ENCODE measurements at places on chromosomes 6 and 20.
A peak's percentile ranks its signal among the peaks of the same experiment; 100 is the strongest.

DNA sequence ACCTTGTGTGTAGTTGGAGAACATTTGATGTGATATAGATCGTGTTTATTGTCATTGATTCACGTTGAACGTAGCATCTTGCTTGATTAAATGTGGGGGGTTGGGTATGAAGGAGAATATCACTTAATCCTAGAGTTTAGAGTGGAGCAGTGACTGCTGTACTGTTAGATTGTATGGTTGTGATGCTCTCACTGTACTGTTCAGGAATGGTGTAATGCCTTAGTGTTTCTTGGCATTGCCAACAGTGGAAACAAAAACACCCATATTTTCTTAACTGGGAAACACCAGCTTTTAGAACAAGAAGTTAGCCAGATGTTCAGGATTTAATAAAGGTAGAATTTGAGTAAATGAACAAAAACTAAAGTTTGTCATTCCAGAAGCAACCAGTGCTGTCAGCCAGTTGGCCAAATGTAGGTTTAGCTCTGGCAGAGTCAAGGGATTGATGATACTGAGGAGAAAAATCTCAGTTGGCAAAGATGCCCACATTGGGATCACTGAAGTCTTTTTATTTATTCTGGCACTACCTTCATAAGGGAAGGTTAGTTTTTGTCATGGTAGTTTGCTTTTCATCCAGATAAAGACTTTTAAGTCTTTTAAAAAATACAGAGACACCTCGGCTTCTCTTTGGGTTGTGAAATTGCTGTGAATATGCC lies 129.9 kb downstream of the JARID2 start:
- DNase-seq, result no peak

GRCh38 chr6:87541744-87542143 lies 48.0 kb downstream of the RARS2 start:
- DNase-seq, result no peak

GRCh38 chr20:8082989-8083388 lies 49.1 kb upstream of the PLCB1 start:
- DNase-seq, result no peak

DNA sequence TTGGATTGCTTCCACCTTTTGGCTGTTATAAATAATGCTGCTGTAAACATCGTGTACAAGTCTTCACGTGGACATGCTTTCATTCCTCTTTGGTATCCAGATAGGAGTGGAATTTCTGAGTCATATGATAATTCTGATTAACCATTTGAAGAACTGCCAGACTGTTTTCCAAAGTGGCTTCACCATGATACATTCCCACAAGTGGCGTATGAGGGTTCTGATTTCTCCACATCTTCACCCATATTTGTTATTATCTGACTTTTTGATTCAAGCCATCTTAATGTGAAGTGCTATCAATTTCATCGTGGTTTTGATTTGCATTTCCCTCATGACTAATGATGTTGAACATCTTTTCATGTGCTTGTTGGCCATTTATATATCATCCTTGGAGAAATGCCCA lies 2.9 kb upstream of the SNRPB start:
- DNase-seq, result peak; percentile 26

GRCh38 chr20:13515291-13515690 lies 123.4 kb downstream of the TASP1 start:
- no peak for DNase-seq

DNA sequence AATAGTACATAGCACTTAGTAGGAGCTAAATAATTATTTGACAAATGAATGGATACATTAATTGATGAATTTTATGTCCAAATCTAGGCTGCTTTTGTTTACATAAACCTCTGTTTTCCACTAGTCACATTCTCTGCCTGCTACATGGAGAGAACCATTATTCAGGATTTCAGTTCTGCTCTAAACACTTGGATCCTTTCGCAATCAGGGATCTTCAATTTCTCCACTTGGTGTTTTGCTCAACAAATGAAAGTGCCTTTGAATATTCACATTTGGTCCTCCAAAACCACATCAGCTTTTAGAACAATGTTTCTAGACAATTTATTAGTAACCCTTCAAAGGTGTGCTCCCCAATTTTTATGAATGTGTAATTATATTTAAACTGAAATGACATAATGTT lies 30.6 kb upstream of the HLA-DQB1 start:
- no peak for DNase-seq

- DNase-seq, result no peak
Observed at GRCh38 chr20:3557237-3557785, 86.5 kb downstream of the ATRN start.

DNA sequence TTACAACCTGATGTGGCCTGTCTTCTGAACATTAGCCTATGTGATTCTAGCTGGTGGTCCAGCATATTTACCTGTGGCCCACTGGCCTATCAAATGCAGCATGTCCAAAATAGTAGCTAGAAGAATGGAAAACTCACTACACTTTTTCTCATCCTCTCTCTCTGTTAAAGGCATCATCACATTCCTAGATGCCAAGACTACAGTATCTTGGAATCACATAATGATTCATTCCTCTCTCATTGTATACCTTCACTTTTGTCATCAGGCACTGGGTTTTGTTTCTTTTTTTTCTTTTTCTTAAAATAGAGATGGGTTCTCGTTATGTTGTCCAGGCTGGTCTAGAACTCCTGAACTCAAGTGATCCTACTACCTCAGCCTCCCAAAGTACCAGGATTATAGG lies 45.0 kb downstream of the FAM83B start:
- DNase-seq, result no peak

GRCh38 chr20:34110745-34111641 lies 1.1 kb downstream of the EIF2S2 start:
- DNase-seq, result no peak

DNA sequence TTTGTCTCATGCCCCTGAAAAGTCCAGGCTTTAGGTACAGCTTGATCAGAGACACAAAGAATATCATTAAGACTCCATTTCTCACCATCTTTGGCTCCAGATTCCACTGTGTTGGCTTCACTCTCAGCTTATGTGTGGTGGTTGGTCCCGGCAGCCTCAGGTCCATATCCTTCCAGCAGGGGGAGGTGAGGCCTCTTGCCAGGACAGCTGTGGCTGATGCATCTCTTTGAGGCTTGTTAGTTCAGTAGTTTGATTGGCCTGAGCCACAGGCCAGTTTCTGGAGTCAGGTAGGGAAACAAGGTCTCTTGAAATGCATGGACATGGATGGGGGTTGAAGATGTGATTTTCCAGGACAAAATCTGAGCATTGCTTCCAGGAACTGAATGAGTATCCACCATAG lies 62.4 kb downstream of the JAG1 start:
- DNase-seq, result no peak

DNA sequence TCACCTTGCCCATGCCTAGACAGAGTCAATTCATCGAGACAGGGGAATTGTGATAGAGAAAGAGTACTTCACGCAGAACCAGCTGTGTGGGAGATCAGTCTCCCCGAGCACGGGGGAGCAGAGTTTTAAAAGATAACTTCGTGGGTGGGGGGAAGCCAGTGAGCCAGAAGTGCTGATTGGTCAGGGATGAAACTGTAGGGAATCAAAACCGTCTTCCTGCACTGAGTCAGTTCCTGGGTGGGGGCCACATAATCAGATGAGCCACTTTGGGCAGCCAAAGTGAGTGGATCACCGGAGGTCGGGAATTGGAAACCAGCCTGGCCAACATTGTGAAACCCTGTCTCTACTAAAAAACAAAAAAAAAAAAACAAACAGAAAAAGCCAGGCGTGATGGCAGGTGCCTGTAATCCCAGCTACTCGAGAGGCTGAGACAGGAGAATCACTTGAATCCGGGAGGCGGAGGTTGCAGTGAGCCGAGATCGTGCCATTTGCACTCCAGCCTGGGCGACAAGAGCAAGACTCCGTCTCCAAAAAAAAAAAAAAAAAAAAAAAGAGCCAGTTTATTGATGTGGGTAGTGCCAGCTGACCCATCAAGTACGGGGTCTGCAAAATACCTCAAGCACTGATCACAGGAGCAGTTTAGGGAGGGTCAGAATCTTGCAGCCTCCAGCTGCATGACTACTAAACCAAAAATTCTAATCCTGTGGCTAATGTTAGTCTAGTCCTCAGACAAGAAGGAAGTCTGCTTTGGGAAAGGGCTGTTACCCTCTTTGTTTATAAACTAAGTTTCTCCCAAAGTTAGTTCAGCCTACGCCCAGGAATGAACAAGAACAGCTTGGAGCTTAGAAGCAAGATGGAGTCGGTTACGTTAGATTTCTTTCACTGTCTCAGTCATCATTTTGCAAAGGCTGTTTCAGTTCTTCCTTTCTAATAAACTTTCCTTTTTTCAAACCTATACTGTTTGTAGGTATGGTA lies 3.9 kb upstream of the TRIM39 start:
- DNase-seq, result peak; percentile 47

DNA sequence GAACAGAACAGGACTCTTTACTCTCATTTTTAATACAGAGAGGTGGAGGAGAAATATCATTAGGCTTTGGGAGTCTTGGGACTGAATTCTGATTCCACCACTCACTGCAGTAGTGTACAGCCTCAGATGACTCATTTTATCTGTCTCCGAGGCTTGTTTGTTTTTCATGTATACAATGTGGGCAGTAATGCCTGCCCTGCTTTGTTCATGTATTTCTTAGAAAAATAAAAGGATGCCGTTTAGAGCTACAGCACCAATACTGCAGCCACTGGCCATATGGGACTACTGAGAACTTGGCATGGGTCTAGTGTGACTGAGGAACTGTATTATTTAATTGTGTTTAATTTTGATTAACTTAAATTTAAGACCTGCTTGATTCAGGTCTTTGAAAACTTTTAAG lies 41.2 kb upstream of the JAG1 start:
- peak; percentile 7 for DNase-seq

DNA sequence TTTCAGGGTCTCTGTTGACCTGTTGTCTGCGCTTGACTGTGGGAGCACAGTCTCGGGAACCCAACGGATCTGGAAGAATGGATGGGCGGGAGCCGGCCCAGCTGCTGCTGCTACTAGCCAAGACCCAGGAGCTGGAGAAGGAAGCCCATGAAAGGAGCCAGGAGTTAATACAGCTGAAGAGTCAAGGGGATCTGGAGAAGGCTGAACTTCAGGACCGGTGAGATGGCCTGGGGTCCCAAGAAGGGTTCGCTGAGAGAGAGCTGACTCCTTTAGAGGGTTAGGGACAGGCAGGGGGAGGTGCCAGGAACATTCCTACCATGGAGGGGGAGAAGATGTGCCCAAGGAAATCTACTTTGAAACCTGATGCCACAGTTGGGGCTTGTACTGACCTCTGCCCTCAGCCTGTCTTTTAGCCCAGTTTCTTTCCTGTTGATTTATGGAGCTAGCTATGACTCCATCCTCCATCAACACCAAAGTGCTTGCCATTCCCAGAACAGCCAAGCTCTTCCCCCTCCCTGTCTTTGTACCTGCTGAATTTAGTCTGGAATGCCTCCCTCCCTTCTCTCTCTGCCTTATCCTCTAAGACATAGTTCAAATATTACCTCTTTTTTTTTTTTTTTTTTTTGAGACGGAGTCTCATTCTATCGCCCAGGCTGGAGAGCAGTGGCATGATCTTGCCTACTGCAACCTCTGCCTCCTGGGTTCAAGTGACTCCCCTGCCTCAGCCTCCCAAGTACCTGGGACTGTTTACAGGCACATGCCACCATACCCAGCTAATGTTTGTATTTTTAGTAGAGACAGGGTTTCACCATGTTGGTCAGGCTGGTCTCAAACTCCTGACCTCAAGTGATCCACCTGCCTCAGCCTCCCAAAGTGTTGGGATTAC lies 12.2 kb downstream of the CEP250 start:
- no peak for DNase-seq

DNA sequence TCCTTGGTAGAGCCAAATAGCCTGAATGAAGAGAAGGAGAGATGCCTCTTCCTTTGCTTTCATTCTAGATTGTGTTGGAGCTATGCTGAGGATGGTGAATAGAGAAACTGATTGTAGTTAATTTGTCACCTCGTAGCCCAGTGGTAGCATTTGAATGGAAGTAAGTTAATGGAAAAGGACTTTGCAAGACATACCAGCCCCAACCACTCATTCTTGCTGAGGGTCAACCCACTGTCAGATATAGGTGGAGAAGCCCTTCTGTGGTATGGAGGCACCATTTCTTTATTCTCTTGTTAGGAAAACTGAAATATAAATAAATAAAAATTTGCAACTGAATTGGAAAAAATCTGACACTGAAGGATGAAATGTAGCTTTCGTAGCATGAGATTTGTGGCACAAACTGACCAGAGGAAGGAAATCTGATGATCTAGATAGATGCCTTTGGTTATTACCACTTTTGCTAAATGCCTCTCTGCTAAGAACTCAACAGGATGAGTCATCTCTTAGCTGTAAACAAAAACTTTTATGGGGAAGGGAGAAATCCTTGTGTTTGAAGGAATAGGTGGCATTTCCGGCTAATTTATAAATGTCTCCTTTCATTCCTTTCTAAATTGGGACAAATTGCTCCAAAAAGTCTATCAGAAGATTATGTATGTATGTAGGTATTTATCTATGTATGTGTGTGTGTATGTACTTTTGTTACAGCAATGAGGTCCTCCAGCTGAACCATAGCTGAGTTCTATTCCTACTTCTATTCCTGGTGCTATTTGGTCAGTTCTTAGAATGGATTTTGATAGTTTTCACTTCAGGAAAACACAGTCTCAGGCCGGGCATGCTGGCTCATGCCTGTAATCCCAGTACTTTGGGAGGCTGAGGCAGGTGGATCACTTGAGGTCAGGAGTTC lies 76.5 kb upstream of the SUPT3H start:
- DNase-seq, result no peak

- no peak for DNase-seq
Observed at GRCh38 chr6:25369433-25370177, 90.4 kb downstream of the CARMIL1 start.

- DNase-seq, result no peak
Observed at GRCh38 chr6:79946272-79947190, 822 bp downstream of the ELOVL4 start.

GRCh38 chr20:62598761-62599194 lies 43.5 kb upstream of the SLCO4A1 start:
- DNase-seq, result no peak
